ENCODE measurements at places on chromosomes 16 and 17. TPM values are rescaled to one million over a fixed set of nuclear protein-coding genes. Genes with fewer than 3 reads are reported as not detected.

DNA sequence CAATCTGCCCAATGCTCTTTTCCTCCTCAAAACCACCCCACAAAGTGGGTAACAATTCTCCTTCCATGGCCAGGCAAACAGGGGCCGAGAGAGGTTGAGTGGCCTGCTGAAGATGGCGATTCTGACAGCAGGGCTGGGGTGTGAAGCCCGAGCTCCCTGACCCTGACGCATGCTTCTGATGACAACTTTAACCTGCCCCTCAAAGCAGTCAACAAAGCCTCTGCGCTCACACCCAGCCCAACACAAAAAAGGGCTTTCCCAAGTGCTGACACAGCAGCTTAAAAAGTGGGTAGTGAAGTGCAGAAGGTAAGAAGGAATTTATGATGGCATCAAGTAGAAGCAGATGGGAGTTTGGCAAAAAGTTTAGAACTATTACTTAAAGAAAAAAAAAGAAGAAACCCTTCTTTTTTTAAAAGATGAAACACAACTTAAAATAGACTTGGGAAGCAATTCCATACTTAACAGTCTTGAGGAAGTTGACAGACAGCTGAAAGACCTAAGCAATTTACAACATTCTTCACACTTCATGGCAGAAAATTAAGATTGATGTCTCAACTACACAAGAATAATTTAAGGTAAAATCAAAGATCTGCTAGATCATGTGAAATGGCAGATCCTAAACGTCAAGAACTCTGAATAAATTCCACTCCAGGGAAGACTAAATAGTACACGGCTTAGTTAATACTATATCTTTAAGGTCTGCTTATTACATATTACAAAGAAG, 133.9 kb downstream of the PARN start:
- DNase-seq = no peak

DNA sequence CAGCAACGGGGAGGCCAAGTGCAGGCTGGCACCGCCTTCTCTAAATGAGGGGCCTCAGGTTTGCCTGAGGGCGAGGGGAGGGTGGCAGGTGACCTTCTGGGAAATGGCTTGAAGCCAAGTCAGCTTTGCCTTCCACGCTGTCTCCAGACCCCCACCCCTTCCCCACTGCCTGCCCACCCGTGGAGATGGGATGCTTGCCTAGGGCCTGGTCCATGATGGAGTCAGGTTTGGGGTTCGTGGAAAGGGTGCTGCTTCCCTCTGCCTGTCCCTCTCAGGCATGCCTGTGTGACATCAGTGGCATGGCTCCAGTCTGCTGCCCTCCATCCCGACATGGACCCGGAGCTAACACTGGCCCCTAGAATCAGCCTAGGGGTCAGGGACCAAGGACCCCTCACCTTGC, 18.5 kb downstream of the NGFR start:
- peak; percentile 45 for DNase-seq

GRCh38 chr17:9211133-9211765, 189.9 kb downstream of the NTN1 start:
- DNase-seq = no peak

DNA sequence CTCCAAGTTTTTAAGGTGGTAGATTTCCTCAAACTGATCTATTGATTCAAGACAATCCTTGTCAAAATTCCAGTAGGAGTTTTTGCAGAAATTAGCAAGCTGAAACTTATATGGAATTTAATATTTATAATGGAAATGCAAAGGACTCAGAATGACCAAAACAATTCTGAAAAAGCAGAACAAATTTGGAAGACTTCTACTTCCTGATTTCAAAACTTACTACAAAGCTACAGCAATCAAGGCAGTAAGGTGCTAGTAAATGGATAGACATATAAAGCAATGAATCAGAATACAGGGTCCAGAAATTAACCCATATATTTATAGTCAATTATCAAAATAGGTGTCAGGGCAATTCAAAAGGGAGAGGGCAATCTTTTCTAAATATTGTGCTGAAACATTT, 11.8 kb upstream of the IL21R start:
- DNase-seq = no peak

GRCh38 chr17:37276475-37276874, 99.3 kb upstream of the C17orf78 start:
- DNase-seq = no peak

DNA sequence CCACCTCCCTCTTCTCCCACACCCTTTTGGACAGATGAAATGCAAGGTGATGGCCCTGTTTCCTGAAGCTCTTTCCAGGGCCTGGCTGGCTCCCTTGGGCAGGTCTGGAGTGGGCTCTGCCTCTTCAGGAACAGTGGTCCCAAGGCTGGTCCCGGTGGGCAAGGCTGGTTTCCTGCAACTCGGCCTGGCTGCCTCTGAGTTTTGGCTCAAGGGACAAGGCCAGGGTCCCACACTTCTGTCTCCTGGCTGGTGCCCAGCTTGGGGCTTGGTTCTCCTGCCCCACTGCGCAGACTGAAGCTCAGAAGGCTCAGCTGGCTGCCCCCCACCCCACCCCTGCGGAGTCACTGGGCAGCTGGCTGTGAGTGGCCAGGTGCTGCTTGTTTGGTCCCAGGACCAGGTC, 3.8 kb upstream of the ACTG1 start:
- DNase-seq = peak; percentile 65

Gene MC1R
- 3.6 TPM for total RNA-seq

Gene CDRT15L2
- not detected for total RNA-seq

Gene TTYH2
- total RNA-seq = 7.4 TPM
